GM12892 (cell line): ENCODE measurements at places on chromosomes 16 and 17.

DNA sequence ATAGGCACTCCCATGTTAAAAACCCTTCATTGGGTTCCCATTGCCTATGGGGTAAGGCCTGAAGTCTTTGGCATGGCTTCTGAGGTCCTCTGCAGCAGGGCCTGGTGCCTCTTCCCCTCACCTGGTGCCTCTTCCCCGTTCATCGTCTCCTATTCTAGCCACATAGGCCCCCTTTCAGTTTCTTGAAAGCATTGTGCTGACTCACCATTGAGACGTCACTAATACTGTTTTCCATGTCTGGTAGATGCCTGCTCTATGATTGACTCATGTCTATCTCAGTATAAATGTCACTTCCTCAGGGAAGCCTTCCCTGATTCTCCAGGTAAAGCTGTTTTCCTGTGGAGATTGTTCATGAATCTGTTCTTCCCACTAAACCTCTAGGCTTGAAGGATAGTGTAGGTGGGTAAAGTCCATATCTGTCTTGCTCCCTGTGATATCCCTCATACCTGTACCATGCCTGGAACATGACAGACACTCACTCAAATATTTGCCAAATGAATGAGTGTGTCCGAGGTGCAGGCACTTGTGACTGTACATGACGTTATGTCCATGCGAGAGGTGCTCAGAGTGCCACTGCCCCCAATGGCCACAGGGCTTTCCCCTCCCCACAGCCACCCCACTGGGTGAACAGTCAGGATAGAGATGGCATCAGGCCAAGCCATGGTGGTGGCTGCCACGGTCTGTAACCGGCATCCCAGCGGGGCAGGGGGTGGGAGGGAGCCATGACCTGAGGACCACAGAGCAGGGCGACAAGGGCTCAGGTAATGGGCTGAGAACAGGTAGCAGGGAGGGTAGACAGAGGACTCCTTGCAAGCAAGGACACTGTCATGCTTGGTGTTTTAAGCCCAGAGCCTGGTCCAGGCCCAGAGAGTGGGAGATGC is 85.2 kb upstream of the FAM20A start:
- DNase-seq = no peak

- DNase-seq = no peak
These were observed 31.0 kb downstream of the CTCF start for GRCh38 chr16:67593288-67593687.

GRCh38 chr16:47156680-47157215 is 13.0 kb upstream of the NETO2 start:
- no peak for DNase-seq

- DNase-seq = no peak
These were observed 70.1 kb upstream of the CREBBP start for GRCh38 chr16:3950343-3951193.

- no peak for DNase-seq
These were observed 261.8 kb upstream of the PSMD7 start for GRCh38 chr16:74034862-74035261.

GRCh38 chr17:34356194-34356593 is at the start of gene CCL13:
TSS of gene CCL13 (plus strand) at chr17:34356480. CDS start at chr17:34356527, 47 bp downstream.
- no peak for DNase-seq
